ENCODE measurements at places on chromosomes 11 and 22.

GRCh38 chr11:117837070-117837776, 12.7 kb upstream of the FXYD2 start:
- no peak for DNase-seq

- DNase-seq = no peak
Observed at GRCh38 chr11:102517670-102518069, 12.9 kb downstream of the MMP7 start.

- DNase-seq = no peak
Observed at GRCh38 chr11:16512899-16513241, 156.5 kb upstream of the SOX6 start.

GRCh38 chr11:57474803-57475115, 14.4 kb downstream of the RTN4RL2 start:
- no peak for DNase-seq

DNA sequence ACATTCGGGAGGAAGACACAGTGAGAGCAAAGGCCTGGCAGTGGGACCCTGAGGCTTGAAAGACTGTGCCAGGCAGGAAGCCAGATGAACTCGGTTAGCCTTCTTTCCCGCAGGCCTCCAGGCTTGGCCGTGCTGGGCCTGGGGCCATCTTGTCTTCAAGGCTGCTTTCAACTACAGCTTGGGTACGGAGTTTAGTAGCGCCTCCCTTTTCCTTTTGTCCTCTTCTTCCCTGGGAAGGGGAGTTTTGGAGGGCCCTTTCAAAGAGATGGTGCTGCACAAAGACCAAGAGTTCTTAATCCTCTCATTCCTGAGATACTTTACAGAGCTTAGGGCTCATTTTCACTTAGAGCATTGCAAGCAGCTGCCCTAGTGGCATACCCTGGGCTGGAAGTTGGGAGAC, 87.5 kb downstream of the TP53I11 start:
- no peak for DNase-seq

DNA sequence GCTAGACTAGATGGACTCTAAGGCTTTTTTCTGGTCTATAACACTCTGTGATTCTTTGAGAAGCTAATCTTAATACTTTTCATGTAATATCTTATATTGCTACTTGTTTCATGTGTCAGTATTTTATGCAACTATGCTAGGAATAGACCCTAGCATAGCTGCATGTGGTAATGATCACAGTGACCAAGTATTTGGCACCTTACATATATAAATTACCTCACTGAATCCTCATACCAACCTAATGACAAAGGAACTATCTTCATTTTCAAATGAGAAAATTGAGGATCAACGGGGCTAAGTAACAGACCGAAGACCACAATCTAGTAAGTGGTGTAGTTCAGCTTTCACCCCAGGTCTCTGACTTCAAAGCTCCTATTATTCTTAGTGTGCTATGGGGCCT, 327.3 kb upstream of the PITPNB start:
- no peak for DNase-seq

- DNase-seq = no peak
Observed at GRCh38 chr11:60570970-60571369, 55.8 kb downstream of the MS4A13 start.

- DNase-seq = no peak
Observed at GRCh38 chr22:24730864-24731263, 43.7 kb downstream of the PIWIL3 start.

DNA sequence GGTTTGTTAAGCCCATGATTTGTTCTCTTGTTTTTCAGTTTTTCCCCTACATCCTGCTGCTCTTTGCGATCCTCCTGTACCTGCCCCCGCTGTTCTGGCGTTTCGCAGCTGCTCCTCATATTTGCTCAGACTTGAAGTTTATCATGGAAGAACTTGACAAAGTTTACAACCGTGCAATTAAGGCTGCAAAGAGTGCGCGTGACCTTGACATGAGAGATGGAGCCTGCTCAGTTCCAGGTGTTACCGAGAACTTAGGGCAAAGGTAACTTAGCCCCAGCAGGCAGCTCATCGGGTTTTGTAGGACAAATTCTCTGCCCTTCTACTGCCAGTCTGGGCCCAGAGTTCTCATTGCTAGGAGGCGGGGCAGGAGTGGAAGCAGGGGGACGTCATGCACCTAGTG, 49.7 kb downstream of the PANX1 start:
- DNase-seq = no peak

DNA sequence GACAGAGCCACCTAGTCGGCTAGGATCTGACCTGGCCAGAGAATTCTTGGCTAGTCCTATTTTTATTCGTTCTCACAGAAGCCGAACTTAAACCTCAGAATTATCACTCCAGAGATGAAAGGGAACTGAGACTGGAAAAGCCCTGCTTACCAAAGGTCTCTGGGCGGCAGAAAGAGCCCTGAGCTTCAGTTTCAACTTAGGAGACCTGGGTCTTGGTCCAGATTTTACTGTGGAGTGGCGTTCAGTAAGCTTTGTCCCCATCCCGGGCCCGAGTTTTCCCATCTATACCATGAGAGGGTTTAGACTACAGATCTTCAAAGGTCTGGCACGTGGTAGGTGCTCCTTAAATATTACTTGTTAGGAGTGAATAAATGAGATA, 516 bp downstream of the NEU3 start:
- DNase-seq = peak; percentile 5

GRCh38 chr11:94933223-94934130, 39.9 kb downstream of the CWC15 start:
- DNase-seq = no peak

GRCh38 chr11:60315871-60316270, 11.2 kb upstream of the MS4A6E start:
- no peak for DNase-seq

GRCh38 chr11:28026634-28027290, 81.2 kb downstream of the KIF18A start:
- no peak for DNase-seq

DNA sequence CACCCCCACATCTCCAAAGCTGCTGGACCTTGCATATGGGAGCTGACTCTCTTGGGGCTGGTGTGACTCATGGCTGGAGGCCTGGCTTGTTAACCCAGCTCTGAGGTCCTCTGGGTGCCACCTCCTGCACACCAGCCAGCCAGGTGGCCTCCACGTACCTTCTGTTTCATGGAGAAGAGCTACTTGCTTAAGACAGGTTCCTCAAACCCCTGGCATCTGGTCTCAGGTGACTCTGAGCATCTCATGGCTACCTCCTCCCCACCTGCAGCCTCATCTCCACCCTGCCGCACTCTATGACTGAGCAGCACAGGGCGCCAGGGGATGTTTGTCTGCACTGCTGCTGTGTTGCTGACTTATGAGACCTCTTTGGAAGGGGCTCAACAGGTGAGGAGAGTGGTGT, 55.7 kb downstream of the BCR start:
- no peak for DNase-seq

DNA sequence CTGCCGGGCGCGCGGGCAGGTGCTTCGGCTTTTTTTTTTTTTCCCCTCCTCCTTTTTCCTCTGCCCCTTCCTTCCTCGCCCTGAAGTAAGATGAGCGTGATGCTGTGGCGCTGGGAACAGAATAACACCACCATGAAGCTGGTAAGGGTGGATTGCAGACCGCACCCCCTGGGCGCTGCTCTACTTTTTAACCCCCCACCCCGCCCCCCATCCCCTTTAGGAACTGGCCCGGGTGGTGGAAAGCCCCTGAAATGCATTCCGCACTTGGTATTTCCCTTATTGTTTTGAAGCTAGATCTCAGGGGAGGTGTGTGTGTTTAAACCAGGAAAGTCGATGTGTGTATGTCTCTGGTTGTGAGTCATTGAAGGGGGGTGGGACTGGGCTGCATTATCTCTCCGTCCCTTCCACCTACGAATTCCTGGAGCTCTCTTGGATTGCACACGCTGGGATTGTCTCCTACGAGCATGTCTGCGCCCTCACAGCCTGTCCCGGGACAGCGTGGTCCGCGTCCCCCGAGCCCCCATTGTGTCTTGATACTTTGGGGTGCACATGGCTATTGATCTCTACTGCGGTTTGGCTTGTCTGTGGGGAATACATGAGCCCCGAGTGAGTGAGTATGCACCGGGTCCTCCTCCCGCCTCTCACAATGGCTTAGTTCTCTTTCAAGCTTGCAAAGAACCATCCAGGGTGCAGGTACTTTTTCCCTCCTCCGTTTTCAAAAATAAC, 64.9 kb downstream of the NAV2 start:
- DNase-seq = no peak

DNA sequence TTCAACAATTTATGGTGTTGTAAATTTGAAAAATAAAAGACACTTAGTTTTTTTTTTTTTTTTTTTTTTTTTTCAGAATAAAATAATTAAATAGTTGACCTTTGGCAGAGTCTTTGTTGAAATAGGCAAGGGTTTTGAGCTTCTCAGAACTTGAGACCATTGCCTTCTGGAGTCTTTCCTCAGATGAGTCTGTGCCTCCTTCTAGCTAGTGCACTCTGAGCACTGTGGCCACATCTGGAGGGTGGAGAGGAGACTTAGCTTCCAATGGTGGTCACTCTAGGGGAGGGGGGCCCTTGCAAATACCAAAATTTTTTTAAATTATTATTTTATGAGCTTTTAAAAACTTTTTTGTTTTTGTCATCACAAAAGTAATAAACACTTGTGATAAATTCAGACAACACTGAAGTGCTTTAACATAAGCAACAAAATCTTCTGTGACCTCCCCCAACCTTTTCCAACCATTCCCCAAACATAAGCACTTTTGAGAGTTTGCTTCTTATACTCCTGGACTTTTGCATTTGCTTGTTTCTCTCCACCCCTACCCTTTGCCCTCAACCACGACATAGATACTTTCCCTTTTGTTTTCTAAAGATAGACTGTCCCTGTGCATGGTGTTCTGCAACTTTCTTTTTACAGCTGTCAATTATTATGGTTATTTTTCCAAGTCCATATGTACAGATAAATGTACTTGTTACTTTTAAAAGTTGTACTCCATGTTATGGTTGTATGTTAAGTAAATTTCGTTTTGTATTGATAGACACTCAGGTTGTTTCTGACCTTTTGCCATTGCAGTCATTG, 41.1 kb downstream of the BMAL1 start:
- no peak for DNase-seq

- DNase-seq = no peak
Observed at GRCh38 chr11:69823641-69824265, 4.5 kb upstream of the FGF3 start.

DNA sequence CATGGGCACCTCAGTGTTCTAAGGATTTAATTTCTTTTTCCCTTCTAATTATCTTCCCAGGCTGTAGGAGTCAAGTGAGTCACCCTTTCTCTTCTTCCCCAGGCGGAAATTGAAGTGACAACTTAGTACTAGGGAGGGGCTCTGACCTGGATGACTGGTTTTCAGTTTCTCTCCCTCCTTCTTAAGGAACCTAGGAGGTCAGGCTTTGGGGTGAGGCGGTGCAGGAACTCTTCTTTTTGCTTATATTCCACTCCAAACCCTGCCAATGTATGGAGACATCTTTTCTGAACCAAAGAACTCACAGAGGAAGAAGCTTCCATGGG, 12.6 kb downstream of the ZDHHC5 start:
- no peak for DNase-seq

GRCh38 chr11:75539459-75540334, 14.0 kb upstream of the GDPD5 start:
- DNase-seq = no peak

- no peak for DNase-seq
Observed at GRCh38 chr11:78074756-78075155, 4.9 kb downstream of the NDUFC2 start.

DNA sequence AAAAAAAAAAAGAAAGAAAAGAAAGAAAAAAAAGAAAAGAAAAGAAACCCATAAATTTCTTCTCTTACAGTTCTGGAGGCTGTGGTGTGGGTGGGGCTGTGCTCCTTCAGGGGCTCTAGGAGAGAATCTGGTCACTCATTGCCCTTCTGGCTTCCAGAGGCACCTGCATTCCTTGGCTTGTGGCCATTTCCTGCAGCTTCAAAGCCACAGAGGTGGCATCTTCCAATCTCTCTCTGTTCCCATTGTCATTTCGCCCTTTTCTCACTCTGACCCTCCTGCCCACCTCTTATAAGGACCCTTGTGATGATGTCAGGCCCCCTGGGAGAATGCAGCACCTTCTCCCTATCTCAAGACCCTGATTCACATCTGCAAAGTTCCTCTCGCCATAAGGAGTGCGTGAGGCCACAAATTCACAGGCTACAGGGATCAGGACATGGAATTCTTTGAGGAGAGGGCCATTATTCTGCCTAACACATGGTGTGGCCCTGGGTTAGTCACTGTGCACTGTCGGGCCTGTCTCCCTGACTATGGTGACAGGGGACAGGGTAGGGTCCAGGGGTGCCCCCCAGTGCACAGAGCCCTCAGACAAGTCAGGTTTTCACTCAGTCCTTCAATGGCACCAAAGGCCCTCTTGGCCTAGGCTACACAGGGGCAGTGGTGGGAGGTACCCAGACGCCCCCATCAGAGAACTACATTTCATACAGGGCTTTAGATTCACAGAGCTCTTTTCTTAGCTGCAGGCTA, 38.6 kb upstream of the PRR5 start:
- DNase-seq = no peak

- peak; percentile 70 for DNase-seq
Observed at GRCh38 chr11:12043959-12044791, 35.7 kb upstream of the DKK3 start.

- DNase-seq = peak; percentile 49
Observed at GRCh38 chr11:75524665-75525432, 892 bp downstream of the GDPD5 start.

DNA sequence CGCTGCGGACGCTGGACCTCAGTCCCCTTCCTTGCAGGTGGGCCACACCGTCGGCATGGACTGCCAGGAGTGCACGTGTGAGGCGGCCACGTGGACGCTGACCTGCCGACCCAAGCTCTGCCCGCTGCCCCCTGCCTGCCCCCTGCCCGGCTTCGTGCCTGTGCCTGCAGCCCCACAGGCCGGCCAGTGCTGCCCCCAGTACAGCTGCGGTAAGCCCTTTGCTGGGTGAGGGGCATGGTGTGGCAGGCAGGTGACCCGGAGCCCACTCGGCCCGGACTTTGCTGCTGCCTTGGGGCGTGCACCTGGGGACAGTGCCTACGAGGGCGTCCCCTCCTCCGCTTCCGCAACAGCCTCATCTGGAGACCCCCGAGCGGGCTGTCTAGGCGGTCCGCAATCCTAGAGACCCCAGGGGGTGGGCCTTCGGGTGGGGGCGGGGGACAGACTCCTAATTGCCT, 25.4 kb upstream of the MUC5B start:
- DNase-seq = no peak

DNA sequence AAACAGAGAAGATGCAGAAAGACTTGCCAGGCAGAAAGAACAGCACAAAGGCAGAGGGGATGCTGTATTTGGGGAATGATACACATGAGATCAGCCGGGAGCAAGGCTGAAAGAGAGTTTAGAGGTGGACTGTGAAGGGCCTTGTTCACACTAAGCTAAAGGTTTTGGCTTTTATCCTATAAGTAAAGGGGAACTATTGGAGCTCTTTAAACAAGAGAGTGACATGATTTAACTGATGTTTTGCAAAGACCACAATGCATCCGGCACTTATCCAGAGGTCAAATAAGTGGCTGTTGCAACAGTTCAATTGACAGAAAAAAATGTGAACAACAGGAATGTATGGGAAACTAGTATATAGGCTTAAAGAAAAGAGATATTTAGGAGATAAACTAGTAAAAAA, 64.7 kb upstream of the RRAS2 start:
- no peak for DNase-seq

- no peak for DNase-seq
Observed at GRCh38 chr22:29916007-29916544, 33.1 kb downstream of the MTMR3 start.

- no peak for DNase-seq
Observed at GRCh38 chr11:82927264-82927880, 25.8 kb downstream of the DDIAS start.
